ENCODE measurements at places on chromosomes 16 and 17.
A peak's percentile ranks its signal among the peaks of the same experiment; 100 is the strongest.

DNA sequence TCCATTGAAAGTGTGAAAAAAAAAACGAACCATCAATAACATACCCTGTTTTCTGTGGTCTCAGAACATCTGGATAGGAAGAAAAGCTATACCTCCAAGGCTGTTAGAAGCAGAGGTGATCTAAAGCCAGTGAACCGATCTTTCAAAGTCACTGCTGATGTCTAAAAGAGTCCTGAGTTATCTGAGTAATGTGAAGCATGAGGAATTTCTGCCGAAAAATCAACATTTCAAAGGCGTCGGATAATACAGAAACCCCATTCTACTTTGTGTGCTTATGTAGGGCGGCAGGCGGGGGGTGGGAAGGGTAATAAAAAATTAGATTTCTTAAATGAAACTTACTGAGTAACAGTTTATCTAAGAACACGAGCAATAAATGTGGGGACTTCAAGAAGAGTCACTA, 3.9 kb downstream of the XYLT1 start:
- DNase-seq: no peak

GRCh38 chr17:72782985-72783701, 309.3 kb downstream of the SLC39A11 start:
- no peak for DNase-seq

GRCh38 chr16:51306886-51307595, 156.0 kb upstream of the SALL1 start:
- DNase-seq: no peak

DNA sequence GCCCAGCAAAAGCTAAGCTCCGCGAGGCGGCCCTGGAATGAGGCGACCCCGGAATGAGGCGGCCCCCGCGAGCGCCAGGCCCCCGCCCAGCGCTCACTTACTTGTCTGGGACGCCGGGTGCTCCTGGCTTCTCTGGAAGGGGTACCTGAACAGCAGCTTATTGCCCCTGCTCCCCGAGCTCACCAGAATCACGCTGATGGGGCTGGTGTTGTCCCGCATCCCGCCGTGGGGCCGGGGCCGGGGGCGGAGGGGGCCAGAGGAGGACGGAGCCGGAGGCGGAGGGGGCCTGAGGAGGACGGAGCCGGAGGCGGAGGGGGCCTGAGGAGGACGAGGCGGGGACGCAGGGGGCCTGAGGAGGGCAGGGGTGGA, 440 bp downstream of the NPRL3 start:
- DNase-seq: no peak

- no peak for DNase-seq
Observed at GRCh38 chr16:73544826-73545225, 496.9 kb upstream of the ZFHX3 start.

- no peak for DNase-seq
Observed at GRCh38 chr16:27156579-27156978, 46.7 kb upstream of the KDM8 start.

- DNase-seq: no peak
Observed at GRCh38 chr16:4928227-4928626, 8.7 kb downstream of the PPL start.

- DNase-seq: no peak
Observed at GRCh38 chr16:67880584-67880983, 4.1 kb upstream of the NRN1L start.

DNA sequence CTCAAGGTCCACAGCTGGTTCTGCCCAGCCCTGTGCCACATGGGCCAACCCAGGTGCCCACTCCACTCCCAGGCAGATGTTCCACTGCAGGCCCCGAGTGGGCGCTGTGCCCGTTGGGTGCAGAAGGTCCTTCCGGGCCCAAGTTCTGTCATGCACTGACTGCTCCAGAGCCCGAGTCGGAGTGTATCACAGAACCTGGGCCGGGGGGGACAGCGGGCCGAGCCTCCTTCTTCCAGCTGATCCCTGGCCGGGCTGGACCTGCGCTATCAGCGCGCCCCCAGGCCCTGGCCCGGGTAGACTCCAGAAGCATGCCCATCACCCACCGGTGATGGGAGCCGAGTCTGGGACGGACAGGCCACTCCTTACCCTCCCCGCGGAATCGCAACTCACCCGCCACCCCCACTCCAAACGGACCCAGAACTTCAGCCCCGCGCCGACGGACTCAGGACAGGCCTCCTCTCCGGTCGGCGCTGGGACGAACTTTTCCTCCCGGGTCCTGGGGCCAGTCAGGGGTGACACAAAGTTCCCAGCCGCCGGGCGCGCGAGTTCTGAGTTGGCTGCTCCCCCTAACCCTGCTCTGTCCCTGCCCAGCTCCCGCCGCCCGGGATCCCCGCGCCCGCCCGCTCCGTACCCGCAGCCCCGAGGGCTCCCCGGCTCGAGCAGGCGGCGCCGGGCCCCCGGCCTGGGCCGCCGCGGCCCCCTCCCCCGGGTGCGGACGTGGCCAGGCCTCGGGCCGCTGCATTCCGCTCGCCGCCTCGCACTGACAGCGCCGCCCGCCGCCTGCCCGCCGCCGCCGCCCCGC, at the start of gene COPZ2:
COPZ2 (minus strand) TSS at position 762 of the 802 bp plus-strand sequence; CDS start at position 742, 20 bp downstream.
- DNase-seq: peak; percentile 34

DNA sequence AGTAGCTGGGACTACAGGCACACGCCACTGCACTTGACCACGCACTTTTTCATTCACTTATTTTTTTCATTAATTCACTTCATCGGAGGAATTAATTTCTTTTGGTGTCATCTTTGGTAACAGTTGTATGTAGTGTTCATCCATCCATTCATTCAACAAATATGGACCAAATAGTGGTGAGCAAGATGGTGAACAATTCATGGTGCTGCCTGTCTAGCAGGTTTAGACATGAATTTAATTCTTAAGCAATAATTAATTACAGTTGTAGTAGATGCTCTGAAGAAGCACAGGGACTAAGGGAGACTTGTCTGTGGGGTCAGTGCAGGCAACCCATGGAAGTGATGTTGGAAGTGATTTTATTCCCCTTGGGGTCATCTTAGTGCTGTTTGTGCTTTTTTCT, 22.4 kb downstream of the GDE1 start:
- no peak for DNase-seq

DNA sequence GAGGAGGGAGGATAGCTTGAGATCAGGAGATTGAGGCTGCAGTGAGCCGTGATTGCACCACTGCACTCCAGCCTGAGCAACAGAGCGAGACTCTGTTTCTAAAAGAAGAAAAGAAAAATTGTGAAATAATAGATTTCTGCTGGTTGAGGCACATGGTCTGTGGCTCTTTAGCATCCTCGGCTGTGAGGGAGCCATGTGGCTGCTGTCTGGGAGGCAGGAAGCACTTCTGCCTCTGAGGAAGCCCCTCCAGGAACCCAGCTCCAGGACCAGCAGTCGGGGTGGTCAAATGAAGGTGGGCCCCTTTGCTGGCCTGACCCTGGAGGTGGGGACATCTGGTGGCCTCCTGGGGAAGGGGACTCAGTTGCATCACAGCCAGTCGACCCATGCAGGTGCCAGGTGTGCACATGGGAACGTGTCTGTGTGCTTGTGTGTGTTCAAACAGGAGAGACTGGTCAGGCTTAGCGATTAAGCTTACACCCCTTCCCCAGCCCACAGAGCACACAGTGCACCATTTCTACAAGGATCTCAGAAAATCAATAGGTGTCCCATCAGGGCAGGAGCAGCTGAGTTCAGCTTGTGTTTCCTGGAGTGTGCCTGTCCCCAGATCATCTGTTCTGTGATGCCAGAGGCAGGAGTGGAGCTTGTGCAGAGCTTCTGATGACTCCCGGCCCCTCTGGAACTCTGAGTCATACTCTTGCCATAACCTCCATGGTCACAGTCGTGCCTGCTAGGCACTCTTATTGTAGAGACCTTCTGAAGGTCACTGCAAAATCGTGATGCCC, 24.3 kb upstream of the MGAT5B start:
- DNase-seq: no peak

DNA sequence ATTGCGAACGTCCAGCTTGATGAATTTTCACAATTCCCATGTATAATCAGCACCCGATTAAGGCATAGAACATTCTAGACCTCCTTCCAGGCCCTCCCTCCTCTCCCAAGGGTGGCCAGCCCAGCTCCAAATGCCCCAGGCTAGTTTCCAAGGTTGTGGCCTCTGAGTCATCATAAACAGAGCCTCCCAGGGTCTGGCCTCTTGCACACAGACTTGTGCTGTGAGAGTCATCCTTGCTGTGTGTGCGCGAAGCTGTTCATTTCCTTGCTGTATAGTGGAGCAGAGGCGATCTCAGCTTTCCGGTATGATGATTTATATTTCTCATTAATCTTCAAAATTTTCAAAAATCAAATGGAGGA, 20.5 kb upstream of the JPH3 start:
- no peak for DNase-seq

DNA sequence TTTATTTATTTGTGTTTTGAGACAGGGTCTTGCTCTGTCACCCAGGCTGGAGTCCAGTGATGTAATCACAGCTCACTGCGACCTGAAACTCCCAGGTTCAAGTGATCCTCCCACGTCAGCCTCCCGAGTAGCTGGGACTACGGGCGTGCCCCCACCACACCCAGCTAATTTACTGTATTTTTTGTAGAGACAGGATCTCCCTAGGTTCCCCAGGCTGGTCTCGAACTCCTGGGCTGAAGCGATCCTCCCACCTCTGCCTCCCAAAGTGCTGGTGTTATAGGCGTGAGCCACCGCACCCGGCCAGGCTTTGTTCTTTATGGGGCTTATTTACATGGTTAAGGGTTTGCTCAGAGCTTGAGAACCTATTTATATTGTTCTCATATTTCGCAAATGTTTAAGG, 5.8 kb upstream of the MEIOB start:
- DNase-seq: no peak

- DNase-seq: no peak
Observed at GRCh38 chr17:39996800-39997199, 16.2 kb downstream of the PSMD3 start.

DNA sequence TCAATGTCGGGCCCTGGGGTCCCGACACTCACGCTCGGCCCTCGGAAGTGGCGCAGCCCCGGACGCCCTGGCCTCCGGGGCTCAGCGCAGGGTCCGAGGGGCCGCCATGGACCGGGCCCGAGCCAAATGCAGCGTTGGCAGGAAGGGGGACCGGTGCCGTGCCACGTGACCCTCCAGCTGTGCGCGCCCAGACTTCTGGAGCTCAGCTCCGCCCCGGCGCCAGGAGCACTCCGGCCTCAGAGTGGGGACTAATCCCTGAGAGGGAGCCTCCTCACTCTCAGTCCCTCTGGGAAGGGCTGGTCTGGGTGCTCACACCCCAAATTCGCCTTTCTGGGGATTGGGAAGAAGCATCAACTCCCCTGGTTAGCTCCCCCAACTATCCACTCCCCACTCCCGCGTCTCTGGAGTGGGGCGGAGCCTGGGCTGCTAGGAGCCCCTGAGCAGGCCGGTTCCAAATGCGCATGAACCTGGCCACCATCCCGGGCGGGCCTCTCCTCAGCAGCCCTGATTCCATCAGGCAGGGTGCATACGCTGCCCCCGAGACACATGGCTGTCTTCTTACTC, at the start of gene B3GNT9:
B3GNT9 (minus strand) TSS at position 166 of the 564 bp plus-strand sequence. CDS start 513 bp downstream, outside the sequence.
- DNase-seq: no peak

GRCh38 chr17:10144982-10145381, 53.4 kb downstream of the GAS7 start:
- DNase-seq: no peak

- no peak for DNase-seq
Observed at GRCh38 chr17:13996276-13996675, 73.0 kb upstream of the COX10 start.

DNA sequence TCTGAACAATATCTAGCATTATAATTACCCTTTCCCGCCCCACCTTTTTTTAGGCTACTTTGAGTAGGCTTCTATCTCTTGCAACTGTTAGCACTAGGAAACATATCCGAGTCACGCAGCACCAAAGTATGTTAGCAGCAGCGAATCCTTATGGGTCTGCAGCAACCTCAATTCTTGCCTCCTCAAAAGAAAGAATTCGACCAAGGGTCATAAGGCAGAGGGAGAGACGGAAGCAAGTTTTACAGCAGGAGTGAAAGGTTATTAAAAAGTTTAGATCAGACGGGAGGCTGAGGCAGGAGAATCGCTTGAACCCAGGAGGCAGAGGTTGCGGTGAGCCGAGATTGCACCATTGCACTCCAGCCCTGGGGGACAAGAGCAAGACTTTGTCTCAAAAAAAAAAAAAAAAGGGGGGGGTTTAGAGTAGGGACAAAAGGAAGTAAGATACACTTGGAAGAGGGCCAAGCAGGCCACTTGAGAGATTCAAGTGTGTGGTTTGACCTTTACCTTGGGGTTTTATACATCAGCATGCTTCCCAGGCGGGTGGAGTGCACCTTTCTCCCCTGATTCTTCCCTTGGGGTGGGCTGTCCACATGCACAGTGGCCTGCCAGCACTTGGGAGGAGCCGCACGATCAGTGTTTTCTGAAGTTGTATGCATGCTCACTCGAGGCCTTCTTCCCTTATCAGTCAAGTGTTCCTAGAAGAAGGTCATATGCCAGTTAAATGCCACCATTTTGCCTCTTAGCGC, 67.7 kb downstream of the HLF start:
- DNase-seq: no peak

GRCh38 chr17:79741751-79742588, 11.2 kb downstream of the ENPP7 start:
- no peak for DNase-seq

DNA sequence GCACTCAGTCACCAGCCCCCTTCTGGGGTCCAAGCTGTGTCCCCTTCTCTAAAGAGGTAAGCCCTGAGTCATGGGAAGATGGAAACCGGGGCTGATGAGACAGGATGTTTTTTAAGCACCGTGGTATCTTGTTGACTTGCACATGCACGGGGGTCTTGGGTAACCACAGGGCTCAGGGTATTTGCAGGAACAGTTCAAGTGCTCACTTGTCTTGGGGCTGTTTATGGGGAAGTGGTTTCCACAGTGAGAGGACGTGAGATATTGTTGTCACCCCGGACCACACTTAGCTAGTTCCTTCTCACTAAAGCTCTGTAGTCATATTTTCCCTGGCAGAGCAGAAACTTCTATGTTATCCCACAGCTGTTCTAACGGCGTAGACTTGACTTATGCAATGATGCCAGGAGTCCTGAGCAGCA, 7.7 kb downstream of the CCL3L1 start:
- DNase-seq: no peak

DNA sequence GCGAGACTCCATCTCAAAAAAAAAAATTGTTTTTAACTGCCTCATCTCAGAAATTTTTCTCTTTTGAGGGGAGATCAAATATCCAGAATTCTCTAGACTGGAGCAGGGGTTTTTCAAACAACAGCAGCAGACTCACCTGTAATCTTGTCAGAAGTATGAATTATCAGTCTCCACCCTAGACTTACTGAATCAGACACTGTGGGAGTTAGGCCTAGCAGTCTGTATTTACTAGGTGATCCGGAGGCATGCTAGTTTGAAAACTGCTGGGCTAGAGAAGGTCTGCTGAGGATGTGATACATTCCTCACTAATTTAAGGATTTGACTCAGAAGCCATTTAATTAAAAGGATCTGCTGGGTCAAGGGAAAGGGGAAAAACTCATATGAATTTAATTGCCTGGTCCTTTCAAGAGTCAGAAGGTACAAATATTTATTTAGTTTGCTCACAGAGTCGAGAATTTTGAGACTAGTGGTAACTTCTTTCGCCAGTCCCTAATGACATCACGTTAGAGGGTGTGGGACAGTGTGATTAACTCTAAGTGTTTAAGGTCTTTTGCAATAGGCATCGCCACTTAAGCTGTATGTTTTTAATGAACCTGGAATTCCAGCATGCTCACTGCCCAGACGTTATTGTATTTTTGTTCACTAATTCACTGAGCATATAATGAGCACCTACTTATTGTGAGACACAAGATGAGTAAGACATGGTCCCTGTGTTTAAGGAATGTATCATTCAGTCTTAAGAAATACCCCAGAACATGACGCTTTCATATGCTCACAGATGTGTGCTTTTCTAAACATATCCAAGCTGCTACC, 14.2 kb downstream of the ATP6V0A1 start:
- DNase-seq: no peak

Data from activated CD8-positive, alpha-beta memory T cell treated with anti-CD3 and anti-CD28 coated beads for 1 hour (primary cell).